IMR-90 (cell line): ENCODE measurements at places on chromosomes 7 and 10. TPM values are rescaled to one million over a fixed set of nuclear protein-coding genes. Genes with fewer than 3 reads are reported as not detected.

Gene AKR1C8
- total RNA-seq = not detected in 2 replicates

Gene CYP3A7
- not detected in 2 replicates for total RNA-seq

Gene HYAL4
- total RNA-seq = not detected in 2 replicates

DNA sequence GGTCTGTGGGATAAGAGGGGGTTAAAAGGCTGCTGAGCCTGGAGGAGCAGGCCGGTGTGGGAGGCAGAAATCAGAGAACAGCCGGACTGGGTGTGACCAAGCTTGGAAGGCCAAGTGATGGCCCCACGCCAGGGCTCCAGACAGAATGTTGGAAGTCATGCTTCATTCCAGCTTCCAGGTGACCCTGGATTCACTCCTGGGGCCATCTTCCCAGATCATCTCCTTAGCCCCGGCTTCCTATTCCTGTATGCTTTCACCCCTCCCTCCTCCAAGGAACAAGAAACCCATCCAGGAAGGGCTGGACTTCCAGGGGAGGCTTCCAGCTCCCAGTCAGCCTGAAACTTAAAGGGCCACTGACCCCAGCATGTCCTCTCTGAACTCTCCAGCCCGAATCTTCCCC, 1.0 kb downstream of the INMT start:
- DNase-seq = no peak

DNA sequence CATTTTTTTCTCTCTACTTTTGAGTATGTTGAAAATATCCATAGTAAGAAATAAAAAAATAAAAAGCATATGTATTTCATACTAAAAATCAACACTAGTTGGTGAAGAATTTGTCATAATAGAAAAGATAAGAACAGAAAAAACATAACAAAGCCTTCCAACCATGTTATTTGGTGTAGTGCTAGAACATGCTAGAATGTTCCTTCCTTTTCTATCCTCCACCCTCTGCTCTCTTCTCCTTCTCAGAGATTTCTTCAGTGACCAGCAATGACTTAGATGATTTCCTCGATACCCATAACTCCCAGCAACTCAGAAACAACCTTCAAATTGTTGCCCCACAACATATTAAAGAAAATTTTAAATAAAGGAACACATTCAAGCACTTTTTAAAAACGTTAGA, 2.6 kb downstream of the ZC3HAV1 start:
- DNase-seq = no peak

GRCh38 chr7:110800984-110801383, 289.9 kb upstream of the LRRN3 start:
- DNase-seq = no peak

- no peak for DNase-seq
Observed at GRCh38 chr7:2276107-2276506, 34.1 kb downstream of the NUDT1 start.
